Activated naive CD4-positive, alpha-beta T cell treated with anti-CD3 and anti-CD28 coated beads, Interleukin-2, amount 50 U/mL, for 16 hours (primary cell): ENCODE measurements at places on chromosomes 11 and 22.

- no peak for DNase-seq
Observed at GRCh38 chr11:34642001-34642554, 21.2 kb downstream of the EHF start.

DNA sequence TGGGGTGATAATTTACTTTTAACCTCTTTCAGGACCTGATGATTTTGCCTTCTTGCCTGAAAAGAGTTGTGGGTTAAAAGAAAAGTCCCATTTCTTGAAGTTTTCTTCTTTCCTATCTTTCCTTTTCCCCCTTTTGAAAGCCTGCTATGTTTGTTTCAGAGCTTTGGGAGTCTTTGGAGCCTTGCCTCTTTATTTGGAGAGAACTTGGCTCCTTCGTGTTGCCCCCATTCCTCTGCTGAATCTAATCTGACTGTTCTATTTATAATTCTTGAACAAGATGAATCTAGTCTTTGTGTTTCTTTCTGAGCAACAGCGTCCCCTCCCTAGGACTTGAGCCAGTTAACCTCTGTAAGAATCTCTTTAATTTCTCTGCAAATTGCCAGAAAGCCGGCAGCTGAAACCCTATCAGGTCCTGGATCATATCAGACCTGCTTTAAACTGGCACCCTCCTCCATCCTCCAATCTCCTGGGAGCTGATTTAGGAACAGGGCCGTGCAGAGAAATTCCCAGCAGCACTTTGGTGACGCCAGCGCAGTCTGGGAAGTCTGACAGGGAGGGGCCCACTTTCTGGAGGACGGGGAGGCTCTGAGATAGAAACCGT, 289.1 kb upstream of the SORL1-AS1 start:
- DNase-seq = no peak

- DNase-seq = no peak
Observed at GRCh38 chr11:77580712-77581337, 8.9 kb upstream of the AQP11 start.

DNA sequence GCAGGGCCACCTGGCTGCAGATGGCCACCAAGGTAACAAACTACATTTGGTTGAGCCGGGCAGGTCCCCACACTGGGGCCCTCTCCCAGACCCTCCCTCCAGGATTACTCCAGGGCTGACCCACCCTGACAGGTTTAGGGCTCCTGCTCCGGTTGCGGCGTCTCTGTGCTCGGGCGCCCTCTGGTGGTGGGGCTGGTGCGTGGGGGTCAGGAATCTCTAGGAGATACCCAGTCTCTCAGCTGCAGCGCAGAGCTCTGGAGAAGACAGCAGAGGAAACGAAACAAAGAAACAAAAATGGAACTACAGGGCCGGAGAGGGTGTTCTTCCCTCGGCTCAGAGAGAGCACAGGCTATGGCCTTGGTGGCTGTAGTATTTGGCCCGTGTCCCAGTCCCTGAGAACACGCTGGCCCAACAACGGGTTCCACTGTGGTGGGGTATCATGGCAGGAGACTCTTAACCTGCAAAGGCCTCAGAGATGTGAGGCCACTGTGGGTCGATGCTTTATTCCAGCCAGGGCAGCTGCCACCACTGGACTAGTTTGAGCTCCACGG, 2.4 kb downstream of the C11orf96 start:
- DNase-seq = peak; percentile 59

GRCh38 chr11:124837491-124837856, 27.8 kb upstream of the ROBO3 start:
- no peak for DNase-seq

DNA sequence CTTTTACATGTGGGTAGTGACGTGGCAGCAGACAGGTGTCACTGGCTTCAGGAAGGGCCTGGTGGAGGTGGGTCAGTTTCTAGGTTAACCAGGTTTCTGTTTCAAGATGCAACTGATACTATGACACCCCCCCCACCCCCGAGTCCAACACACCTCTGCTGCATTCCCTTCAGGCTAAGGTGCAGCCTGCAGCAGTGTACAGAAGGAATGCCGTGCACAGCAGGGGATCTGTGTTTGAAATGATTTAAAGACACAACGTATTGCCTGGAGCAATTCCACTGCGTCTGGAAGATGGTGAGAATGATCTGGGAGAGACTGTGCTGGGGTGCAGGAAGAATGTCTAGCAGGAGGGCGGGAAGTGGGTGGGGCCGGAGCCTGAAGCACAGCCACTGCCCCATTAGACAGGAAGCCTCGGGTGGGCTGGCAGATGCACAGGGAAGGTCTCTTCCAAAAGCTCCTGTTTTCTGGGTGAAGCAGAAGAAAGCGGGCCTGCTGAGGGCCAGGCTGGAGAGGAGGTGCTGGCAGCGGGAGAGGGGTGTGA, 11.9 kb upstream of the TESMIN start:
- DNase-seq = no peak

- no peak for DNase-seq
Observed at GRCh38 chr22:22730655-22731373, 86.4 kb downstream of the GGTLC2 start.

DNA sequence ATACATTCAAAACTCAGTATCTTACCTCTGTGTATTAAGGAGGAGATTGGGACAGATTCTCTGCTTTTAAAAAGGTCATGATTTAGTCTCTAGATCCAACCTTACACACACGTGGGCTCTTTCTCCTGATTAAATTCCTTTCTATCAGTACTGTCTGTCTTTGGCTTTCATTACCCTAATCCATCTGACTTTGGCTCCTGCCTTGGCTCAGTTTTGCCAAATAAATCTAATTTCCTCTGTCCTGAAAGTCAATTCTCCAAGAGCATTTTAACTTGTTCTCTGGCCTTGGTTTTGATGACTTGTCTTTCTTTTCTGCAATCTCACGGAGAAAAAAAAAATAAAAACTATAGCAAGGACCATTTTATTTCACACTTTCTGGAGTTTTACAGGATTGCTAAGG, 176.6 kb upstream of the PDGFD start:
- no peak for DNase-seq

DNA sequence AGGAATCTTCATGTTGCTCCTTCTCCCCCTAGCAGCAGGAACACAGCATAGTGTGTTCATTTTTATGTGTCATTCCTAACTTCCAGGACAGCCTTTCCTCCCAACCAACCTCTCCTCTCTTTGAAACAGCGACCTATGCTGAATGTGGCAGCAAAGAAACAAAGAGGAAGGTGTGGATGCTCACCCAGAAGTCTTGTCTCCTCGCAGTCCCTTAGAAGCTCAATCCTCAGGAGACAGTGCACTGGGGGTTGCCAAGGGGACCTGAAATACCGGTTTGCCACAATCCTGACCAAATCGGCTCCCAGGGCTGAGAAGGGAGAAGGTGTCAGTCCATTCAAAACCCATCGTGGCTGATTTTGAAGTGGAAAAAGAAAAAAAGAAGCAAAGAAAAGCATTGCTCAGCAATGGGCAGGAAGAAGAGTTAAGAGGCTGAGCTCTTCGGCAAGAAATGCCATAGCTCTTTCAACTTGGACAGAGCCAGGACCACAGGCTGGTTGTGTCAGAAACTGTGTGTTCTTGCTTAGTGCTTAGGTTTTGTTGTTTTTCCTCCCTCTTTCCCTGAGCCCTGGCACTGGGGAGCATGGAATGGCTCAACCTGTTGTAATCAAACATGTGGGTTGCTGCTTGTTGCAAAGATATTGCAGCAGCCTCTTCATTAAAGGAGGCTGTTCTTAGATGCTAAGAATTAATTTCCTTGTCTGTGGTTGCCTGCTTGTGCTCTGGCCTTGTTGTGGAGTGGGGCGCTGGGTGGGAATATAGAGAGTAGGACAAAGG, 30.4 kb upstream of the TENM4 start:
- no peak for DNase-seq

DNA sequence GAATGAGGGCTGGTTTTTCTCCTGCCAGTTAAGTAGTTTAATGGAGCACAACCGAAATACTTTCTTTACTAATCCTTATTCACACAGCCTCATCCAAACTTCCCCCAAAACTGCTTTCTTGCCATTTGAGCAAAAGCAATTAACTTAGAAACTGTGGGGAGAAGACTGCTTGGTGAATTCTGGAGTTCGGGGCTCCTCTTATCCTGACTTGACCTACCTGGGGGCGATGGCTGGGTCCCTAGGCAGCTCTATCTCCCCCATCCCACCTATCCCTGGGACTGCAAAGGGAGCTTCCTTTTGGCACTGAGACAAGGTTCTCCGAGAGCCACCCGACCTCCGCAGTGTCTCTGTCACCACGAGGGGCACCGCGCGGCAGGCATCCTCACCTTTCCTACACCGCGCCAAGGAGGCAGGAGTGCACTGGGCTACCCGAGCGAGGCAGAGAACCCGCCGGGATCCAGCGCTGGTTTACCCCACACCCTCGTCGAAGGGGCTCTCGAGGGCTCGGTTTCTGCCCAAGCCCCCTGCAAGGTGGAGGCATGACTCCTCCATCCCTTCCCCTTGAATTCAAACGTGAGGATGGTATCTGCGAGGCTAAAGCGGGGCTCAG, 759 bp downstream of the DESI1 start:
- peak; percentile 63 for DNase-seq

- DNase-seq = no peak
Observed at GRCh38 chr22:36544107-36544620, 15.2 kb upstream of the EIF3D start.

GRCh38 chr11:100629671-100630070, 57.4 kb upstream of the ARHGAP42 start:
- DNase-seq = no peak

DNA sequence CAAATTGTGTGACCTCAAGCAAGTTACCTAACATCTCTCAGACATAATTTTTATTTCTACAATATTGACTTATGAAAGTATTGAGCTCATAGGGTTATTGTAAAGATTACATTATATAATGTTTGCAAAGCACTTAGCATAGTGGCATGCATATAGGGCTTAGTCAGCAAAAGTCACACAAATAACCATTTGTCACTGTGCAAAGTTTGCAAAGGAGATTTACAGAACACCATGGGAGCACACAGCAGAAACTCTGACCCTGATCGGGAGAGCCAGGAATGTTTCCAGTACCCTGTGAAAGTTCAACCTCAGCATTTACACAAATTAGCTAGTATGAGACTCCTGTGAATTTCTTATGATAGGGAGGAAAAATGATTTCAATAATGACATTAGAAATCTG, 804.6 kb upstream of the RAG2 start:
- no peak for DNase-seq

DNA sequence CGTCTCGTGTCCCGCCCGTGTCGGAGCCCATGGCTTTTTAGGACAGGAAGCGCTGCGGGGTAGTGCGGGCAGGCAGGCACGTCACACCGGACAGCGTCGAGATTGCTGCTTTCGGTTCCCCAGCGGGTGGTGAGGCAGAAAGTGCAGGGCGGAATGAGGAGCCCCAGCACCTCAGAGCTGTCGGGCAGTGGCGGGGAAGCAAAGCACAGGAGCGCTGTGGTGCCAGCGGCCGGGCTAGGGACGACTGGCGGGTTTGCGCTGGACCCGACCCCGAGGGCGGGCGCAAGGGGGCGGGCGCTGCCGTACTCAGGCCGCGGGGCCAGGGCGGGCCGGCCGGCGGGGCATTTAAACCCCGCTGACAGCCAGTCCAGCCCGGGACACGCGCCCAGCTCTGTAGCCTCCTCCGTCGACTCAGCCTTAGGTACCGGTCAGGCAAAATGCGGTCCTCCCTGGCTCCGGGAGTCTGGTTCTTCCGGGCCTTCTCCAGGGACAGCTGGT, at the start of gene SLC37A2:
Gene SLC37A2 (plus strand): TSS at position 375 of the 498 bp plus-strand sequence. CDS start 63 bp downstream, at position 438.
- DNase-seq = peak; percentile 25

DNA sequence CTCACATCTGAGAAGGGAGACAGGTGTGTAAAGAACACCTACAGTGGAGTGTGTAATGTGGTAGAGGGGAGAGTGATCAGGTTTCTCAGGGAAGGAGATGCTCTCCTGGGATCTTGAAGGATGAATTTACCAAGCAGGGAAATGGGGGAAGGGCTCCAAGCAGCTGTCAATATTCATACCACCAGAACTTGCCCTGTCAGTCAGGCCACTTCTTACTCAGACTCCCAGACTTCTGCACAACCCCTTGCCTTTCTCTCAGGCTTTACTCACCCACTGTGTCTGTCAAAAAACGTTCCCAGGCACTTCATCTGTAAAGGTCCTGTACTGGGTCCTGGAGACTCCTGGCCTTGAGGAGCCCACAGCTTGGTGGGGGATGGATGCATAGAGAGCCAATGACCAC, 14.0 kb upstream of the FCHSD2 start:
- DNase-seq = no peak

GRCh38 chr11:76824083-76824939, 36.4 kb upstream of the ACER3 start:
- DNase-seq = no peak

DNA sequence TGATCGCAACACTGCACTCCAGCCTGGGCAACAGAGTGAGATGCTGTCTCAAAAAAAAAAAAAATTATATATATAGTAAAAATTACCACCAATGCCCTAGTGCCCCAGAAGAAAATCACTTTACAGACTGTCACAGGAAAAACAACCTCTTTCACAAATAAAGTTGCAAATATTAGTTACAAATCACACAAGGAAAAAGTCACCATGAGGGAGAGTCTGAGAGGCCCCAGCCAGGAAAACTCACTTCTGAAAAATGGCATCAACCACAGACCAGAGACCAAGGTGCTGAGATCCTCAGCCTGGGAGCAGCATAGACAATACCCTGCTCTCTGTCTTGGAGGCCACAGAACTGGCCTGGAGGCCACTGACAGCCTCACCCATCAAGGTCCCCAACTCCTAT, 20.4 kb downstream of the GGT5 start:
- no peak for DNase-seq

GRCh38 chr11:117876059-117876340, 458 bp downstream of the FXYD6 start:
- no peak for DNase-seq

GRCh38 chr11:86941871-86942599, 13.2 kb downstream of the FZD4 start:
- DNase-seq = no peak

DNA sequence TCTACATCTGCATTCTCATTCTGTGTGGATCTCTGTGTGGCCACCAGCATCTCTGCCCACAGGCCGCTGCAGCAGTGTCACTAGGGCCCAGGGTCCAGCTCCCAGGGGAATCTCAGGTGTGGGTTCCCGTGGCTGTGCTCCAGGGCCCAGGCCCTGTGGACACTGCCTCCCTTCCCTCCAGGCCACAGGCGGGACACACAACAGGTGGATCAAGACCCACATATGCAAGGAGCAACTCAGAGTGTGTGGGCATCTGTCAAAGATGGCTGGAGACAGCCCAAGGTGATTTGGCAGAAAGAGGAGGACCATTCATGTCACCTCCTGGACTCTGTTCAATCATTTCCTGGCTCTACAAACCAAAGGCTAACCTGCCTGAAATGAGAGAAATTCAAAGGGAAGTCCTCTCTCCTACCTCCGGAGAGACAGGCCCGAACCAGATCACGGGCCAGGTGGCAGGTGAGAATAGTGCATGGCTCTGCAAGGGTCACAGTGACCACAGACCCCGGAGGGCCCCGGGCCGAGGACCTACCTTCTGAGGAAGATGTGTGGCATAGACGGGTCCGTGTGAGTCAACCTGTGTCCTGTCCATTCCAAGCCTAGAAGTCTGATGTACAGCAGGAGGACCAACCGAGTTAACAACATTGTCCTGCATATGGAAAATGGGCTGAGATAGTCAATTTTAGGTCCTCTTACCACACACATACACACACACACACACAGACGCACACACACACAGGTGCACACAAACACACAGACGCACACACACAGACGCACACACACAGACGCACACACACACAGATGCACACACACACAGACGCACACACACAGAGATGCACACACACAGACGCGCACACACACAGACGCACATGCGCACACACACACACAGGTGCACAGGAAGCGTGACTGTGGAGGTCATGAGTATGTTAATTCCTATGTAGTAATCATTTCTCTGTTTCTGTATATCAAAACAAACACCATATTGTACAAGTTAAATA, 1068.5 kb downstream of the BRD1 start:
- no peak for DNase-seq
